ENCODE measurements at places on chromosomes 11 and 22.
A peak's percentile ranks its signal among the peaks of the same experiment; 100 is the strongest.

DNA sequence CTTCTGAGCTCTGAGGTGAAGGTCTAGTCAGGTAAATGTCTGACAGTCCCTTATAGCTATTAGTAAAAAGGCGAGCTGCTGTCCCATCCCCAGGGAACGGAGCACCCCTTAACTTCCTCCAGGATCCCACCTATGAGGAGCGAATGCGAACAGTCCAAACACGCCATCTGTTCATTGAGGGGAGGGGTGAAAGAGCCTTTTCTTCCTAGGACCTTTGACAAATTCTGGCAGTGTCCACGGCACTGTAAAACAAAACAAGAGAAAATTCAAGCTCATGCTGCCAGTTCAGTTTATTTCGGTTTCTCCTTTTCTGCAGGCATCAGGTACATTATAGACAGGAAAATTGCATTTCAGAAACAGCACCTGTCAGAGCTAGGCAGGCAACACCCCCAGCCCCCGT is 253.8 kb upstream of the CADM1 start:
- no peak for DNase-seq

DNA sequence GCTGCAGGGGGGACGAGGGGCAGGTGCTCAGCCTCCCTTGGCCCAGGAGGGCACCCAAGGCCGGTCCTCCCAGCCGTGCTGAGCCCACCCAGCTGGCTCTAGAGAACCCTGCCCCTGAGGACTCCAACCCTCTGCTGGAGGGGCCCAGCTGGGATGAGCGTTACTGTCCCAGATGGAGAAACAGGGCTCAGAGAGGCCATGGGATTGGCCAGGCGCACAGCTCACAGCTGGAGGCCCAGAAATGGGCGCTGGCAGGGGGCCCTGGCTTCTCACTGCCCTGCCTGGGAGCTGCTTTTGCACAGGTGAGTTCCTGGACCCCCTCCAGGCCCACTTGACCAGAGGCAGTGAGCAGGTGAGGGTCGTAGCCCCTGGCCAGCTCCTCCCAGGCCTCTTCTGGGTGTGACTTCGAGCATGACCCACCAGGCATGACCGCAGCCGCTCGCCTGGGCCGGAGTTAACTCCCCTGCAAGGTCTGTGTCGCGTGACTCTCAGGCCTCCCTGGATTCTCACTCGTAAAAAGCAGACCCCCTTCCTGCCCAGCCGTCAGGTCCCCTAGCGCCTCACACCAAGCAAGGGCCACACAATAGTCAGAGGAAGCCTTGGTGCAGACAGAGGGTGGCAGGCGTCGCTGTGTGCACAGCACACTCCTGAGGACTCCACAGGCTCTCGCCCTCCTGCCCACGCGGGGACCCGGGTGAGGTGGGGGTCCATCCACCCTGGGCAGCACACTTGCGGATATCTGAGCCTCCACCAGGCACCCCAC is 19.7 kb upstream of the IL17REL start:
- no peak for DNase-seq

- DNase-seq, result peak; percentile 64
Measured at GRCh38 chr11:13126430-13126829, 117.3 kb downstream of the RASSF10 start.

GRCh38 chr22:39518144-39518786 is 2.1 kb upstream of the ATF4 start:
- DNase-seq, result peak; percentile 70

DNA sequence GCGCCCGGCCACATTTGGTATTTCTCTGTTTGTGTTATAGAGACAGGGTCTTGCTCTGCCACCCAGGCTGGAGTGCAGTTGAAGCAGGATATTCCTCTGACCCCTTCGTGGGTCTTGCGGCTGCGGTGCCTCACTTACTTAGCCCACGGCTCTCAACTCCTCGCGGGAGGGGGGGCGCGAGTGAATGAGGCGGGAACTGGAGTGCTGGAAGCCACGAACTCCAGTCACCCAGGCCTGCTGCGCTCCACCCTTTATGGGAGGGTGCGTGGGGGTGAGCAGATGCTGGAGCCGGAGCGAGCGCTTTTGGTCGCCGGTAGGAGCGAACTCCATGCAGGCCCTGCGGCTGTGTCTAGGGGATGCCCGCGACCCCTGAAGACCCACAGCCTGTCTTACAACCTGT is 1.8 kb downstream of the C11orf54 start:
- DNase-seq, result no peak

DNA sequence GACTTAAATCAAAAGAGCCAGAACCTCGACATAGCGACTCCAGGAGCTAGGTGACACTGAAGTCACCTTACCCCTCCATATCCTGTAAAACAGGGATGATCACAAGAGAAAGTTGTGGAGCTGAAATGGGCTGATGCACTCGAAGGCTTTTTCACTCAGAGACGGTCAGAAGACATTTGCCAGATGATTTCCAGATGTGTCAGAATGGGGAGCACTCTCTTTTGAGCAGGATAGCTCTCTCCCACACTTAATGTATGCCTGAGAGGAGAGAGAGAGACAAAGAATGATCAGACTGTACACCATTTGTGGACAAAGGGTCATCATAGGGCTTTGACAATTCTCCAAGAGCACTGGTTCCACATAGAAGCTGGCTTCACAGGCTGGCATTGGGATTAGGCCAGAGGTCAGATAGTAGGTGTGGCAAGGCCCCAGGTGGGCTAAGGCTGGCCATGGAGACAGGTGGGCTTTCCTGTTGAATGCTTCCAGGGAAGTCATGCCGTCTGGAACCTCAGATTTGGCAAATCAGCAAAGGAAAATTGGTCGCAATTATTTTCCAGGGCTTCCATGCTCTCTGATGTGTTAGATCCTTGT is 42.3 kb upstream of the ETS1 start:
- DNase-seq, result no peak

- no peak for DNase-seq
Measured at GRCh38 chr11:76217653-76218160, 11.4 kb upstream of the WNT11 start.

DNA sequence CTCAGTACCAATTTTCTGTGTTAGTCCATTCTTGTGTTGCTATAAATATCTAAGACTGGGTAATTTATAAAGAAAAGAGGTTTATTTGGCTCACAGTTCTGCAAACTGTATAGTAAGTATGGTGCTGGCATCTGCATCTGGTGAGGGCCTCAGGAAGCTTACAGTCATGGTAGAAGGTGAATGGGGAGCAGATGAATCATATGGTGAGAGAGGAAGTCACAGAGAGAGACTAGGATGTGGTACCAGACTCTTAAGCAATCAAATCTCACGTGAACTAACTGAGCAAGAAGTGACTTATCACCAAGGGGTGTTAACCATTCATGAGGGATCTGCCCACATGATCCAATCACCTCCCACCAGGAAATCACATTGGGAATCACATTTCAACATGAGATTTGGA is 60.8 kb upstream of the ZBED5 start:
- peak; percentile 60 for DNase-seq

DNA sequence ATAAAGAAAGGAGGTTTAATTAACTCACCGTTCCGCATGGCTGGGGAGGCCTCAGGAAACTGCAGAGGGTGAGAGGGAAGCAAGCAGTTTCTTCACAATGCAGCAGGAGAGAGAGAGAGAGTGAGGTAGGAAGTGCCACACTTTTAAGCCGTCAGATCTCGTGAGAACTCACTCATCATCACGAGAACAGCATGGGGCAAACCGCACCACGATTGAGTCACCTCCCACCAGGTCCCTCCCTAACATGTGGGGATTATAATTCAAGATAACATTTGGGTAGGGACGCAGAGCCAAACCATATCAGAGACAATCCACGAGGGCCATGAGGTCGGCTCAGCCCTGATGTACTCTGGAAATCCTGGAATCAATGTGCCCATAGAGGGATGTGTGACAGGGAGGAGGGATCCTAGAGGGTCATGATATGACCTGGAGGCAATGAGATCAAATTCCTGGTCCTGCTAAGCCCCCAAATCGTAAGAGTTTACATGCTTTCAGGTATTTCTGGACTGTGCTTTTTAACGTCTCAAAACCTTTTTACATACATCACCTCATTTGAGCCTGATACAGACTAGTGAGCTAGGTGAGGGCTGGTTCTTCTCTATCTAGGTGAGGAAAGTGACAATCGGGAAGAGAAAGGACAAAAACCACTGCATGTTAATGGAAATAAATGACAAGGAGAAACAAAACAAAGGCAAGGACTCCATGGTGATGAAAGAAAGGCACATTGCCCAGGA is 19.5 kb upstream of the RASSF10 start:
- no peak for DNase-seq

- no peak for DNase-seq
Measured at GRCh38 chr11:94799726-94800125, 31.6 kb downstream of the AMOTL1 start.

DNA sequence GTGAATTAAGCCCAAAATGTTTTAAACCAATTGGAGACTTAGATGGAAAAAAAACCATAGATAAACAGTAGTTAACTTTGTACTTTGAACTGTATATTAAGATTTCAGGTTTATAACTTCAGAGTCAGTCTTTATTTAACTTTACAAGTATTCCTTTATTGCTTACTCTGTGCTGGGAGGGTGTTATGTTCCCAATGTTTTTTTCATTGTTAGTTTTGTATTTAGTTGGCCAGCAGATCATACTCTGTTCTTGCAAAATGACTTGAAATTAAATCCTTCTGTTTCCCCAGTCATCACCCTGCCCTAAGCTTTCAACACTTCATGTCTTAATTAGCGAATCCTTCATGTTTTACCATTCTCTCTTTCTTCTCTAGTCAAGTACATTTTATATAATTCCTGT is 25.3 kb downstream of the SIK2 start:
- peak; percentile 55 for DNase-seq

DNA sequence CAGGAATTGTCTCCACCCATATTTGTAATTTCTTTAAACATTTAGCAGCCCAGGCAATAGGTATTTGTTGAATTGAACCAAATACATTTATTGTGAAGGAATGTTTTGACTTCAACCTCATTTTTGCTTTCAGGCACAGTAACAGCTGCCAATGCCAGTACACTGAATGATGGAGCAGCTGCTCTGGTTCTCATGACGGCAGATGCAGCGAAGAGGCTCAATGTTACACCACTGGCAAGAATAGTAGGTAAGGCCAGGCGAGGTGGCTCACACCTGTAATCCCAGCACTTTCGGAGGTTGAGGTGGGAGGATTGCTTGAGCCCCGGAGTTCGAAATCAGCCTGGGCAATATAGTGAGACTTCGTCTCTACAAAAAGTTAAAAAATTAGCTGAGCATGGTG is 20.9 kb downstream of the ACAT1 start:
- no peak for DNase-seq

Data from cardiac fibroblast (primary cell).